ENCODE measurements at places on chromosomes 1 and 21.

GRCh38 chr1:187013582-187014200 is 184.9 kb downstream of the PLA2G4A start:
- ATAC-seq = no peak

DNA sequence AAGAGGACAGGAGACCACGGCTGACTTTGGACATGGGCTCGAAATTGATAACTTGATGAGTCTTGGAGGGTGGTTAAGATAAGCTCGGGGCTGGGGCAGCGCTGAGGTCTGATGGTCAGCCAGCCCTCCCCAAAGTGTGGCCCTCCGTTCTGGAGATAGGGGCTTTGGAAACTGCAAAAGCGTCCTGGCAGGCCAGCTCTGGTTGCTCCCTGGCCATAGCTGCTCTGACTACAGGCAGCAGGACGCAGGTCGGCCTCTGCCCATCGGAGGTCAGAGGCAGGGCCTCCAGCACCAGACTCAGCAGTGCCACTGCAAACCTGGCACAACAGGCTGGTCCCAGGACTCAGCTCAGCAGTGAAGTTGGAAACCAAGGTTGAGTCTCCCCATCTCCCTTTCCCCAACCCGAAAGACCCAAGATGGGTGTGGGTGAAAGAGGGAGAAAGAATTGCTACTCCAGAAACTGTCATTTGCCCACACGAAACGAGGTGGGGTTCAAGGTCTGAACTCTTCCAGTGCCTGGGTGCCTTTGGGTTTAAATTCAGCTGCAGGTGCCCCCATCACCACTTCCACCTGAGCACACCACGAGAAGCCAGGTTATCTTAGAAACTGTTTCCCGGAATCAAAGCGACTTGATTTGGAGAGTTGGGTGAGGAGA is 4.8 kb downstream of the SIM2 start:
- no peak for ATAC-seq

DNA sequence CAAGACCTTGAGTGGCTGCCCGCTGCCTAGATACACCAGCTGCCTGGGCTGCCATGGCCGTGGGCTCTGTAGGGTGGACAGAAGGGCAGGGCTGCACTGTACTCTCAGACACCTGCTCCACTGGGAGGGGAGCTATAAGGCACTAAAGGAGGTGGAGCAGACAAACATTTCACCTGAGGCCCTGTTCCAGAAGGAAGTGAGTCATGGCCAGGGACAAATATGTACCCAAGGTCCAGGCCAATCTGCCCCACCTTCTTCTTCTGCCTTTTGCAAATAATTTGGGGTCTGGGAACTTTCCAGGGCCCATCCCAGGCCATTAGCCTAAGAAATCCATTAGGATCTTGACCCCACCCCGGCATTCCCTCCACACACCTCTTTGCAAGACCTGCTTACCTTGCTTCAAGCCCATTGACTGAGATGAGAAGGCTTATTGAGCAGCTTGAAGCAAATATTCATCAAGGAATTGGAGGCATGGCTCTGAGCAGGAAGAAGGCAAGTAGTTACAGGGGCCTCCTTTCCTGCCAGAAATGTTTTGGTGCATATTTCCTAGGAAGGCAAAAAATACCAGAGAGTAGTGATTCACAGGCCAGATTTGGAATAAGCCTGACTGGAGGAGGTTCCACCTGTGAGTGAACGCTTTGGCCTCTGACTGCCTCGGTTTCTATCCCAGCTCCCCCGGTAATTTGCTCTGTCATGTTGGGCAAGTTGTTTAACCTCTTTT is at the start of gene CAPN8:
TSS of gene CAPN8 (minus strand) at position 110 of the 721 bp plus-strand sequence. CDS start at position 55, 55 bp downstream.
- no peak for ATAC-seq

- no peak for ATAC-seq
Observed at GRCh38 chr1:91631718-91632330, 131.2 kb downstream of the CDC7 start.

GRCh38 chr1:12188115-12188514 is 21.3 kb downstream of the TNFRSF1B start:
- no peak for ATAC-seq

GRCh38 chr1:85957760-85958159 is 198.8 kb downstream of the COL24A1 start:
- ATAC-seq = no peak

- peak; percentile 71 for ATAC-seq
Observed at GRCh38 chr1:160400223-160400645, at the start of gene VANGL2. Gene VANGL2 (plus strand): TSS chr1:160400564. CDS start chr1:160415838, 15,274 bp downstream.

DNA sequence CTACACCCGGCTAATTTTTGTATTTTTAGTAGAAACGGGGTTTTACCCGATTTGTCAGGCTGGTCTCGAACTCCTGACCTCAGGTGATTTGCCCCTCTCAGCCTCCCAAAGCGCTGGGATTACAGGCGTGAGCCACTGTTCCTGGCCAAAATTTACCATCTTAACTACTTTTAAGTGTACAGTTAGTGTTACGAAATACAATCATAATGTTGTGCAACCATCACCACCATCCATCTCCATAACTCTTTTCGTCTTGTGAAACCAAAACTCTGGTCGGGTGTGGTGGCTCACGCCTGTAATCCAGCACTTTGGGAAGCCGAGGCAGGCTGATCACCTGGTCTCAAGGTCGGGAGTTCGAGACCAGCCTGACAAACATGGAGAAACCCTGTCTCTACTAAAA is 14.1 kb upstream of the ZBTB40 start:
- ATAC-seq = no peak

DNA sequence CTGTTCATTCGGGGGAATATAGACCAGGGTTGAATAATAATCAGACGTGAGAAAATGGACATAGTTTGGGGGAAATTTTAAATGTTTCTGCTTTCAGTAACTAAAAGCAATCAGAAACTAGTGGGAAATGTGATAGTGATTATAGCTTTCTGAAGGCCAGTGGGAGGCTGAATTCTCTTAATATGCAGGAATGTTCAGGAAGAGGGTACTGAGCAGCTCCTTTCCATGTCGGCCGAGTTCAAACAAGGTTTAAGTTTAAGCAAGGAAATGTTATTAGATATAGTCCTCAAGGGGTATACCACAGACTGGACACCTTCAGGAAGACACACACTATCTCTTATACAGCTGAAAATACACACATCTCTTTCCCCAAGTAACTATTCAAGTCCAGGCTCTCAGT is 105.5 kb downstream of the HHAT start:
- no peak for ATAC-seq

GRCh38 chr1:160615660-160616059 is 31.2 kb downstream of the SLAMF1 start:
- ATAC-seq = no peak

- ATAC-seq = no peak
Observed at GRCh38 chr21:42565206-42565810, 51.7 kb downstream of the SLC37A1 start.

GRCh38 chr1:244731651-244732050 is 78.7 kb downstream of the DESI2 start:
- no peak for ATAC-seq

DNA sequence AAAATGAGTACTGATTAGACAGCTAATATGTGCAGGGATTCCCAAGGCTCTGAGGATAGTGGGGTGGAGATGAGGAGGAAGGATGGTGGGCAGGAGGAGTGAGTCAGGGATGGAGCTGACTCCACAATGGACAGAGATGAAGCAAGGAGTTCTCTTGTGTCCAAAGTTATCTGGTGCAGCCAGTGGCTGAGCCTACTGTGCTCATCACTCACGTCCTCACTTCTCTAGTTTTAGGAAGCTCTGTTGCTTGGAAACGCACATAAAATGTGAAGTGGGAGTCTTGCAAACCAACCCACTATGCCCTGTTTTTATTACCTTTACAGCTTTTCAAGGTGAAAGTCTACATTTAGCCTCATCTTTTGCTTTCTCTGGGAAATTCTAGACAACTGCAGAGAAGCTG is 36.5 kb upstream of the SAMD13 start:
- ATAC-seq = no peak

- no peak for ATAC-seq
Observed at GRCh38 chr1:93969371-93969770, 60.1 kb upstream of the GCLM start.

GRCh38 chr1:206583707-206584648 is 28.3 kb downstream of the EIF2D start:
- ATAC-seq = peak; percentile 81

GRCh38 chr1:235911876-235912275 is 45.2 kb upstream of the LYST start:
- no peak for ATAC-seq

DNA sequence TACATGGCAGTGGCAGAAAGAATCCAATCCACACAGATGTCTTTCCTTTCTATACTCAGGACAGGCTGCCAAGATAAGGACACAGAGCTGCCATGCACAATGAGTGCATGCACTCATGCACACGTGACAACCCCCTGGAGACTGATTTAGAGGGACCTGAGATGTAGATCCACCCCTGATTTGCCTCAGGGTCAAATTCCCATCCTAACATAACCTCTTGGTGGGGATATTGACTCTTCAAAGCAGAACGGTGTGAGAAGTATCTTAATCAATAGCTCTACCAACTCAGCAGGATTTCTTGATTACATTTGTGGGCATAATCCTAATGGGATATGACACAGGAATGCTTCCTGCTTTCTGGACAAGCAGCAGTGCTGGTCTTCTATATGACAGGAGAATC is 125.2 kb upstream of the DSCAM start:
- no peak for ATAC-seq

- peak; percentile 12 for ATAC-seq
Observed at GRCh38 chr1:113928187-113928930, 765 bp upstream of the HIPK1 start.

DNA sequence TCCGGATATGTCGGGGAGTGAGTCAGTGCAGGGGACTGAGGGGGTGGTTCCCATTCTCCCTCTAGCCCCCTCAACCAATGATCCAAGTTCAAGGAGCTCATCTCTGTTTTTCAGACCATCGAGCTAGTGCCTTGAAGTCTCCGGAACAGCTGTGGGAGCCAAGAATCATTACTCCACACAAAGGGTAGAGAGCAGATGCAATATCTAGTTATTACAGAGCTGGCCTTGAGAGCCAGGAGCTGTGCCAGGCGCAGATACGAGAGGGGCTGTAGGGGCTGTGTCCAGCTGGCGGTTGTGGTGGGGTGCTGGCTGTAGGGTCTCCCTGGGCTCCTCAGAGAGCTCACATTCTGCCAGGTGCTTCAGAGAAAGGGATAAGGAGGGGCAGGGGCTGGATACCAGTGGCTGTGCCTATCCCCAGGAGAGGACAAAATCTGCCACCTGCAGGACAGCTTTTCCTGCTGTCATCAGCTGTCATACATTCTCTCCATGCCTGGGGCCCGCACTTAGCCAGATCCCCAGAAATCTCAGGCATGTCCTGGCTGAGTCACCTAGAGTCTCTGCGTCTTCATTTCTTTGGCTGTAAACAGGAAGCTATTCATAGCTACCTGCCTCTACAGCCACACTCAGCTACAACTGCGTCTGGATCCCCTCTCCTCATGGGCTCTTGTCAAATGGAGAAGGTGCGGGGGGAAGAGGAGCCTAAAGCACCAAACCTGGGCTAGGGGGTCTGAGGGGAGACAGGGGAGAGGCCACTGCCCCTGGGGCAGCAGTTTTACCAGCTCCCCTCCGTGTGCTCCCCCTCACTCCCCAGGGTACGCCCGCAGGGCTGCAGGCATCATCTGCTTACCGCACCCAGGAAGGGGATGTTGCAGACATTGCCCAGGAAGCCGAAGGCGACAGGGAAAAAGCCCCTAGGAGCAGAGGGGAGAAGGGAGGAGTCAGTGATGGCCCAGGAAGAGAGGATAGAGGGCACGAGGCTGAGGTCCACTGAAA is 2.4 kb upstream of the KISS1 start:
- peak; percentile 80 for ATAC-seq

DNA sequence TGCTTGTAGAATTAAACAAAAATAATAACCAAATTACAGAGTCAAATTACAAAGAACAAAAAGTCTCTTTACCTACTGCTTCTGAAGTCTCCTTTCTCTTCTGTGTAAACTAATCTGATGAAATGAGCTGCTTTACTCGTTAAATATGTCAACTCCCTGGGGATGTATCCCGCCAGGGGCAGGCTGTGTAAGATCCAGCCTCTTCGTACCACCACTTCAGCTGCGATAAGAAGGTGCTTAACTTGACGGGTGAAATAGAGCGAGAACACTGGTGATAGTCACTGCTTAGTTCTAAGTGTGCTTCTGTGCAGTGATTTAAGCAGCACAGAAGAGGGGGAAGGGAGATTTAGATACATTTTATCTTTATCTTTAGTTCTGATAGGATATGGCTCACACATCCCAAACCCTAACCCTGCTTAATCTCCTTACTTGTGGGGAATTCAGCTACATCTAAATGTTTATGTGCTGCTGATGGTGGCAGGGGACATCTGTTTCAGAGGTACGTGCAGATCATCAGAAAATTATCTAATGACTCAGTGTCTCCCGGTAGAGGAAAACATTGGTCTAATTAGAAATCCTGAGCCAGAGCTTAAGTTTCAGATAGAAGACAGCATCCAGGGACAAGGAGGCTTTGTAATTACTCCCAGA is 46.0 kb downstream of the RHOU start:
- ATAC-seq = peak; percentile 55

GRCh38 chr1:2641381-2642130 is 8.7 kb upstream of the MMEL1 start:
- ATAC-seq = no peak

- no peak for ATAC-seq
Observed at GRCh38 chr1:13513895-13514546, at the start of gene LRRC38. Gene LRRC38 (minus strand): TSS chr1:13514003. CDS start chr1:13513593, 410 bp downstream.

GRCh38 chr1:184150776-184151531 is 99.4 kb downstream of the TSEN15 start:
- ATAC-seq = no peak

DNA sequence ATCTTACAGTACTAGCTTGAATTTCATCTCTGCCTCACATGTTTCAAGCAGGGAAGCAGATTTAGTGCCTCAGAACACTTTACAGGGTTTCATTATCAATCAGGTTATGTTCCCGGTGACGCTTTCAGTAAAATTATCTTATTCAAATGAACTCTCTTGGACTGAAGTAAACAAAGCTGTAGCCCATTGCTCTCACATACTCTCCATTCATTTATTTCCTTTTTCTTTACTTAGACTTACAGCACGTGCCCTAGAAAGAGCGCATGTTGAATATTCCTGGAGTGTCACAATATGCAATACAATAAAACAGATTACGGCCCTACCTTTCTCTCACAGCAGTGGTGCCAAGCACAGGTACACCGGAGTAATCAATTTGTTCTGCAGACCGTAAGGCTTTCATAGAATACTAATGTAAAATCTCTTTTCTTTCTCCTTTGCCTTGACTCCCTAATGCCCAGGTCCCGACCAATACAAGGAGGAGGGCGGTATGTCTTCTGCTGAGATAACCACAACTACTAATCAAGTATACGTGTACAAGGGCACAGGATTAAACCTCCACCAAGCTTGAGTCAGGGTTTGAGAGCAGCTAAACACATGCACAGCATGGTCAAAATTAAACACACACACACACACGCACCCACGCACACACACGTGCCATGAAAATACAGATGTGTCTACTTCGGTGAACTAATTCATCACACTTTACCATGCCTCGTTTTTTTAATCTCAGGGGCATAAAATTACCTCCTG is 62.8 kb downstream of the NRIP1 start:
- ATAC-seq = no peak

- ATAC-seq = no peak
Observed at GRCh38 chr1:2933431-2934155, 87.7 kb upstream of the ACTRT2 start.

Measured in SK-N-SH treated with all-trans-retinoic acid at 6 μM for 48 hours (cell line).